ENCODE measurements at places on chromosomes 6 and 20.

GRCh38 chr6:108716801-108717791 is 131.1 kb upstream of the ARMC2 start:
- DNase-seq: no peak

- DNase-seq: no peak
Measured at GRCh38 chr6:14384175-14384949, 266.8 kb downstream of the CD83 start.

DNA sequence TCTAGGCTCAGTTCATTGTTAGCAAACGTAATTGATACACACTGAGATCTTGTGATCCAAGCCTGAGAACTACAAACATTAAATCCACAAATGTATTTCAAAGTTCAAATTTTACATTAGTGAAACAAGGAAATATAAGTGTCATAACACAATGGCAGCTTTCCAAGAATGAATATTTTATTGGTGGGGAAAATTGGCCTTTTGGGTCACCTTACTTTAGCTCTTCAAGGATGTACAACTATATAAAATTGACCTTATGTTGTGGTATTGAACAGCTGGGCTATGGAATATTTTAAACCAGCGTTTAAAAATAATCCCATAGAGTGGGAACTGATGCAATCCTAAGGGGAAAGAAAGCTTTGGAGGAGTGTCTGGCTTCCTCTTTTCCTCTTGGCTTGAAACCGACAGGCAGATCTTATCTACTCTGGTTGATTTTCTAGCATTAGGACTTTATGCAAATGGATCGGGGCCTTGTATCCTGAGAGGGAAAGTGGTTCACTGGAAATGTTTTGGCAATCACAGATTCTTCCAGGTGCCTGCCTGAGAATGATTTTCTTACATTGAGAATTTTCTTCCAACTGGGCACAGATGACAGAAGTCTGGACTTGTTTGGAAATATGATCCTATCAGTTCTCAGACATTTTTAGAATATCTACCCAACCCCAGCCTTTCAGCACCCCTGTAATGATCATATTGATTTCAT is 184.8 kb upstream of the ECI2 start:
- no peak for DNase-seq

DNA sequence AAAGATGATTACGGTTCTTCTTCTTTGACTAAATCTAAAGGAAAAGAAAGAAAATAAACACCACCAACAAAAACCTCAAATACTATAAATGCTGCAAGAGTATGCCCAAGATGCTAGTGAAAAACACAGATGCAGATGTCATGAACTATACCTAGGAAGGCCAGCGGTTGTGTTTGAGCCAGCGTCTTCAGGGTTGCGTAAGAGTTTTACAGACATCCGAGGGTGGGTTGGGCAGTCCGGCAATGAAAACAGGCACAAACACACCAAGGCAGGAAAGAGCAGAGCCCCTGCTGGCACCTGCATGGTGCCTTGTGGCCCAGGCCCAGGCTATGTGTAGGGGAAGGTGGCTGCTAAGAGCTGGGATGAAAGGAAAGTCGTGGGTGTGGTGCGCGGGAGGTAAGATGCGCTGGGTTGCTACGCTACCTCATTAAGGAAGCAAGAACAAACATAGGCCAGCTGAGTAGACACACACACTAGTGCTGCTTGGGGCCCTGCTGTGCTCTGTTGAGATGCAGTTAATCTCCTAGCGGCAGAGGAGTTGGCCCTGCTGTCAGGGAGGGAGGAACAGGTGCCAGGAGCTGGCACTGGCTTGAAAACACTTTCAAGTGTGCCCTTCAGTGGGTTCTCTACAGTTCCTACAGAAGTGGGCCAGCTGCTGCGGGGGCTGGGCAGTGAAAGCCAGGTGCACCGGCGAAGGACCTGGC is 170.2 kb upstream of the PLN start:
- no peak for DNase-seq

- DNase-seq: no peak
Measured at GRCh38 chr6:55494411-55494810, 84.6 kb downstream of the HMGCLL1 start.

DNA sequence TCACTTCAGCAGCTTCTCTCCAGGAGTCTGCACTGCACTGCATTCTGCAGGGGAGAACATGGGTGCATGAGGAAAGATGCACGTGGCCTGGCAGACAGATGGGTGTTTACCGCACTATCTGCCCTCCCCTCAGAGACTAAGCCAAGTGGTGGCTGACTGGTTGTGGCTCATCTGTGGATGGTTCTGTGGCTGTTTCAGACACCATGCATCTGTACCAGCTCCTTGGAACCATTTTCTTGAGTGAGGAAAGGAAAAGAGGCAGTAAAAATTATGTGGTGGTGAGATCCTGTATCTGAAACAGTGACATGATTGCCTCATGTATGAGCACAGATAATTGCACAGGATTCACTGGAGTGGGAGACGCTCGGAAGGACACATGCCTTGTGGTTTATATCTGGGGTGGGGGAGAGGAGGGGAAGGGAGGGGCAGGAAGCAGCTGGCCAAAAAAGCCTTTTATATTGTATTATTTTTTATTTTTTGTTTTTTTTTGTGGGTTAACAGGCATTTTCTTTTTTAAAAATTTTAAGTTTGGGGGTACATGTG is 161.7 kb downstream of the ERMARD start:
- no peak for DNase-seq

DNA sequence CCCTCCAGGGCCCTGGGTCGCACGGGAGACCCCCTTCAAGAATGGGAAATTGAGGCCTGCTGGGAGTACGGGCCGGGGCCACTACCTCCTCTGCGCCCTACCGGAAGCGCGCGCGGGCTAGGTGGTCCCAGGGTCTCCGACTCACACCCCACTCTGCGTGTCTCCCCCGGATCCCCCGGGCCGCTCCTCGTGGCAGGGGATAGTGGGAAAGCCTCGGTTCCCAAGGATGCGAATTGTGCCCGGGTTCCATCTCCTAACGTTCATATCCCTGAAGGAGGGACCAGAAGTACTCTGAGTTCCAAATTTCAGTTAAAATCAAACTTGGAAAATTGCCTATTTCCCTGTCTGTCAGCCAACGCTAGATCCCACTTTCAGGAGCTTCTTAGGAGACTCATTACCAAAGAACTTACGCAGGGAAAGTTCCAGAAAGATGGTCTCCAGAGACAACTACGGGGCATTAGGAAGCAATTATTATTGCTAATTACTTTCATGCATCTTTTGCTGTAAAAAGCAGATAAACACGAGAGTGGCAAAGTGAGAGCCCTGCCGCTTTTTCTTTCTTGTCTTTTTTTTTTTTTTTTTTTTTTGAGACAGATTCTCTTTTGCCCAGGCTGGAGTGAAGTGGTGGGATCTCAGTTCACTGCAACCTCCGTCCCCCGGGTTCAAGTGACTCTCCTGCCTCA is 858 bp downstream of the FAM83D start:
- no peak for DNase-seq

DNA sequence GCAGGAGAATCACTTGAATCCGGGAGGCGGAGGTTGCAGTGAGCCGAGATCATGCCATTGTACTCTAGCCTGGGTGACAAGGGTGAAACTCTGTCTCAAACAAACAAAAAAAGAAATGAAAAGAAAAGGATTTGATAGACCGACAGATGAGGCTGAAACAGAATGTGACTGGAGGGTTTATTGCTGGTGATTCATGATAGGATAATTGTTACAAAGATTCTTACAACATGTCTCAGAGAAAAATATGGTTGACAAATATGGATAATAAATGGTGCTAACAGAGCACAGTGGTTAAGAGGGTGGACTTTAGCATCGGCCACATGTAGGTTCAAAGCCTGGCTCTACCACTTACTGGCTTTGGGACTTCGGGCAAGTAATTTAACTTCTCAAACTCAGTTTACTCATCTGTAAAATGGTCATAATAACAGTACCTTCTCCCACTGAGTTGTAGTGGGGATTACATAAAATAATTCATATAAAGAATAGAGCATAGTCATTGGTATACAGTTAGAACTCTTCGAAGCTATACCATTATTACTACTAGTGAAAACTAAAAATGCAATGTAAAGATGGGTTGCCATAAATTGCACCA is 131.9 kb downstream of the MAP3K7 start:
- no peak for DNase-seq

DNA sequence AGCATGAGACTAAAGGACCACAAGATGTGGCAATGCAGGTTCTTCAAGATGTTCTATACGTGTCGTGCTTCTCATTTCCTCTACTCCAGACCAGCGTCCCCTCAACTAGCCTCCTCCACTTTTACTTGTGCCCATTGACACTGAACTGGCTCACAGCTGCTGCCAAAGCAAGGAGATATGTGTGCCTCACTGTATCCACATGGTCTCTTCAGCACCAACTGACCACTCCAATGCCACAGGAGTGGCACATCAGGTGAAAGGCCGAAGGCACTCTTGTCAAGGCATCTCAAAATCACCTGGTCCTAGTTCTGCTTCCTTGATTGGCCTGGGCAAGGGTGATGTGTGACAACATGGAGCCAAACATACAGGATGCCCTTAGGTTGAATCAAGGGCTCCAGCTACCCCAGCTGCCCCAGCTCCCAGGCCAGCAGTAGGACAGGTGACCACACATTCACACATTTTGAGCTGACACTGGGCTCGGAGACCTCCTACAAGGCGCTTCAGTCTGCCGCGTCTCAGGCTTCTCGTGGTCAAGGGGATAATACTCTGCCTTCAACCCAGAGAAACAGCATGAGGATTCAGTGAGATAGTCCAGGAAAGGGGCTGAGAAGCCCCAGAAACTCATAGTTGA is 205.2 kb upstream of the CDH4 start:
- DNase-seq: no peak

DNA sequence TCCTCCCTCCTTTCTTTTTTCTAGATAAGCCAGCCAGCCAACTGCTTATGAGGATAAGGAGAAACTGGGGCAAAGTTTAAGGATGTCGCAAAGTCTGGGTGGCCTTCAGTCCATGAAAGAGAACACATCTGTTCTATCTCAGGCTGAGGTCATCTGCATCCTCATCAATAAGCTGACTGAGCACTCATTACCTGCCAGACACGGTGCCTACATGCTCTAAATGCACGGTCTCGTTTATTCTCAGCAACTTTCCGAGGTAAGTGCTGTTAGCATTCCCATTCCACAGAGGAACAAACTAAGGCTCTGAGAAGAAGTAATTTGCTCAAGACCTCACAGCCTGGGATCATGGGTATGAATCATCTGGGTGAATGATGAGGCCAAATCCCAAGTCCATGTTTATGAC is 133.1 kb downstream of the BCAS1 start:
- DNase-seq: no peak

DNA sequence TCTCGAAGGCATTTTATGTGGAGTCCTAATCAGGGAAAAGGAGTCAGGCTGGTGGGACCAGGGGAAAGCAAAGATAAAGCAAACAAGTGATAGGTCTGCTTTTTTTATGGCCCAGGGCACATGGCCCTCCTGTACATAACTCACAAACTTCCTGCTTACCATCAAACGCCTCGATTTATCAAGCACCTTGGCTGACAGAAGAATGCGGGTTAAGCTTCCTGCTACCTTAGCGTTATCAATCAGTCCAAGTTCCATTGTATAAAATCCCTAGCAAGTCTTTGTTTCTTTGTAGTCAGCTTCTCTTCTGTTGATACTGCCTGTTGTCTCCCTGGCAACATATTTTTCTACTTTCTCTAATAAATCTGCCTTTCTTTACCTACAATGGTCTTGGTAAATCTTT is 4.1 kb upstream of the TRIM27 start:
- DNase-seq: no peak

- DNase-seq: no peak
Measured at GRCh38 chr6:2578767-2579166, 172.0 kb downstream of the MYLK4 start.

- DNase-seq: no peak
Measured at GRCh38 chr6:168186438-168186837, 107.4 kb upstream of the FRMD1 start.

DNA sequence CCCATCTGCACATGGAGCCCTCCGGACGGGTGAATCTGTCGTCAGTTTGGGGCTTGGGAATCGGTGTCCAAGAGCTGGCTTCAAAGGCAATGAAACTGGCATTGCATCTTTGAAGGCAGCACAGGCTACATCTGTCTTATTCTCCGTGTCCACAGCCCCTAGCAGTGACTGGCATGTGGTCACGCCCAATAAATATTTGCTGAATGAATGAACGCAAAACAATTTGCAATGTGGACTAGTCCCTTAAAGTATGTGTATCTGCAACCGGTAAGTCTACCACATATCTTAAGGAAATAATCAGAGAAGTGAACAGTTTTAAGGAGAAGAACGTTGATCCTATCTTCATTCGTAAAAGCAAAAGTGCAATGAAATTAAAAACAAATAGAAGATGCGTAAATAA is 8.0 kb upstream of the PMEPA1 start:
- no peak for DNase-seq

DNA sequence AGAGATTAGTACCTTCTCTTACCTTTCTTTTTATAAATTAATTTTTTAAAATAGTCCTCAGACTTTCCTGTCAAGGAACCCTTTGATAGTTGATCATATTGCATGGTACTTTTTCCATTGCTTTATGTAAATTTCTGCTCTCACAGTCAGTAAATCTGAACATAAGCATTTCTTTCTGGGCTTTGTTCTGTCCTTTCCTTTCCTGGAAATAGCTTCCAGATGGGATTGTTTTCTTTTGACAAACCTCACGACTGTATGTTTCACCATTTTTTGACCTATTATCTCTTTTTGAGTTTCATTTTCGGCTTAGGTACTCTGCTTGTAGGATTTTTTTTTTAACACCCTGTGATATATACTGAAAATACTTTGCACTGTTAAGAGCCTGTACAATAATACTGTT is 32.6 kb downstream of the UTRN start:
- no peak for DNase-seq
